Activated CD4-positive, alpha-beta T cell treated with anti-CD3 and anti-CD28 coated beads, Interleukin-2, amount 50 U/mL, for 48 hours (primary cell): ENCODE measurements at places on chromosomes 12 and 14.

- no peak for DNase-seq
Measured at GRCh38 chr12:110733900-110734299, 8.8 kb downstream of the PPP1CC start.

GRCh38 chr12:95623554-95624170 is 72.4 kb upstream of the USP44 start:
- peak; percentile 36 for DNase-seq

DNA sequence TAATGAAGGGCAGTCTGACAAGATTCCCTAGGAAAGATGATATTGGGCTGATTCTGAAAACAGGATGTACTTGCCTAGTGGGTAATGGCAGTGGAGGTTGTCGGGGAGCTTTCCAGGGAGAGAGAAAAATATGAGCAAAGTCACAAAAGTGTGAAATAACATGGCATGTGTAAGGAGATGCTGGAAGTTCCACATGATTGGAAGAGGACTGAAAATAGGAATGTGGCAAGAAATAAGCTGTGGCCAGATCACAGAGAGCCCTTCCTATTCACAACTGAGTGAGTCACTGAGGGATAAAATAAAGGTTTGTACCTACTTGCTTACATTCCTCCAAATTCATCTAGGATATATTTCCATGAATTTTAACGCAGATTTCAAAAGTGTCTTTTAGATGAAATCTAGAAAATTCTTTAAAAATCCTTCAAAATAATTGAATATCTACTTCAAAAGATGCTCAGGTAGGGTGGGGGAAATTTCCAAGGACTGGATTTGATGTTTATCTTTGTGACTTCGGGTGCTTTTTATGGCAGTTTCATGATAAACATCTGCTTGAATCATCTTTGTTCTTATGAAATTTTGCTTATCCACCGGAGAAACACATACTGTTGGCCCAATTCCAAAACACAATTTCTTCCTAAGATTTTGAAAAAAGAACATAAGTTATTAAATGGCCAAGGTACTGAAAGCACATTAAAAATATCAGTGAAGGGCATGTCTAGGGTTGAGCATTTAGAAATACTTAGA is 36.3 kb upstream of the SLC2A13 start:
- no peak for DNase-seq

DNA sequence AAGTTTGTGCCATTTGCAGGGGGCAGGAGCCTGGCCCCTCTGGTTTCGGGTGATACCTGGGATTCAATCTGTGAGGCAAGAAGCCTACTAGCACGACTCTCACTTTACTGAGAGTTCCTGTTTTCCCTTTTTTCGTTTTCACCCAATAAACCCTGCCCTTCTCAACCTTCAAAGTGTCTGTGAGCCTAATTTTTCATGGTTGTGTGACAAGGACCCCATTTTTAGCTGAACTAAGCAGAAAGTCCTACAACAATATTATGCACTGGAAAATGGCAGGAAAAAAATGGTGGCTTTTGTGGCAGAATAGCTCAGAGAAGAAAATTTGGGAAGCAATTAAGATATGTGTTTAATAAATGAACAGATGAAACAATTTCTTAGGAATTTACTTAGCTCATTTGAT is 432.1 kb downstream of the C12orf50 start:
- DNase-seq = no peak

GRCh38 chr12:15201056-15201455 is 20.2 kb downstream of the RERG start:
- no peak for DNase-seq

GRCh38 chr12:32896432-32897280 is at the start of gene PKP2:
PKP2 (minus strand) TSS chr12:32896777; CDS start chr12:32896731, 46 bp downstream.
- DNase-seq = peak; percentile 12

DNA sequence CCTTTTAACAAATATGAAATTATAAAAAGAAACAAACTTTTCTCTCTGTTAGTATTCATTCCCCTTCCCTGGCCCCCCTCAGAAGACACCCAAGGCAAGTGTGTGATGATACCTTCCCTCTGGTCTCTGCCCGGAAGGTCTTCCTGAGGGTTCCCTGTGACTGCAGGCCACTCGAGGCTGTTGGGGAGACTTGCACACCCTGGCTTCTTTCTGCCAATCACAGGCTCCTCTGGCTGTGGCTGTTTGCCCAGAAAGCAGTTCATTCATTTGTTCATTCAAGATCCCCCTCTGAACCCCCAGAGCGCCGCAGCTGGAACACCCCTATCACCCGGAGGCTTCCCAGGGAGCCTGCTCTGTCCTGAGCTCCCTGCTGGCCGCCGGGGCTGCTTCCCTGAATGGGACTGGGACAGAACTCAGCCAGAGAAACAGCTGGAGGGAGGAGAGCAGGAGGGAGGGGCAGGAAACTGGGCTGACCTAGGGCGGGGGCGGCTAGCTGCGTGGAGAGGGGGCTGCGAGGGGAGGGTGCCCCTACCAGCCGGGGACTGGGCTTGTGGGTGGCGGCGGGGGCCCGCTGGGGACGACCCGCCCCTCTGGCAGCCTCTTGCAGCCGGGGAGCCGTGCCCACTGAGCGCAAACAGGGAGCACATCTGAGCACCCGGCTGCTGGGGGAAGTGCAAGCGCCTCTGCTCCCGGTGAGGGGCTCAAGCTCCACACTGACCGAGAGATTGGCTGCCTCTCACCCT is at the start of gene CMKLR1:
CMKLR1 (minus strand) TSS at position 397 of the 743 bp plus-strand sequence. CDS start 45,720 bp downstream, outside the sequence.
- DNase-seq = no peak

GRCh38 chr14:77615361-77616132 is 890 bp downstream of the SPTLC2 start:
- DNase-seq = peak; percentile 14

DNA sequence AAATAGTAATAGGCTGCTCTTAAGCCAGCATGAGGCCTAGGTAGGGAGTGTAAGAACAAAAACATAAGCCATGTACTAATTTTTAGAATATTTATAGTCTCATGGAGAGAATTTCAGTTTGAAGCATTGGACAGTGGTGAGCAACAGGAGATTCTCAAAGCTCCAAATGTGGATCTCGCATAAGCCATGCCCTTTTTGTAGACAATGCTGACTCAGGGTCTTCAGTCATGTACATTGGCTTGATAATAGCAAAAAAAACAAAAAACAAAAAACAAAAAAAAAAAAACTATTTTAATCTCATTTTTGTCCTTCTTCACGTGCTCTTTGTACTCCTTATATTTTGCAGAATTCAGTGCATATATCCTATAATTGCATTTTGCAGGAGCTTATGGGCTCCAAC is 402.9 kb downstream of the TMTC2 start:
- no peak for DNase-seq

DNA sequence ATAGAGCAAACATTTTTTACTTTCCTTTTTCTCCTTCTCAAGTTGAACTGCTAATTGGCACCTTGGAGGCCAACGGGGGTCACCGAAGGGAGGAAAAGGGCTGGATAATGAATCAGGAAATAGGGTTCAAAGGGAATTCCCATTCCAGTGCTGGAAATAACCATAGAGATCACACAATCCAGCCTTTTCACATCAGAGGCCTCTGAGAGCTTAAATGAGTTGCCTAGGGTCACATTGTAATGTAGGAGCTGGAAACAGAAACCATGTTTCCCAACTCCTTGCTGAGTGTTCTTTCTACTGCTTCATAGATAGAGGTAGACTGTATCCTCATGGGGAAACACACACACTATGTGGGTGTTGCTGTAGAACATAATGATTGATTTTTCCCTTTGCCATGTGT is 60.6 kb upstream of the DDHD1 start:
- DNase-seq = no peak

DNA sequence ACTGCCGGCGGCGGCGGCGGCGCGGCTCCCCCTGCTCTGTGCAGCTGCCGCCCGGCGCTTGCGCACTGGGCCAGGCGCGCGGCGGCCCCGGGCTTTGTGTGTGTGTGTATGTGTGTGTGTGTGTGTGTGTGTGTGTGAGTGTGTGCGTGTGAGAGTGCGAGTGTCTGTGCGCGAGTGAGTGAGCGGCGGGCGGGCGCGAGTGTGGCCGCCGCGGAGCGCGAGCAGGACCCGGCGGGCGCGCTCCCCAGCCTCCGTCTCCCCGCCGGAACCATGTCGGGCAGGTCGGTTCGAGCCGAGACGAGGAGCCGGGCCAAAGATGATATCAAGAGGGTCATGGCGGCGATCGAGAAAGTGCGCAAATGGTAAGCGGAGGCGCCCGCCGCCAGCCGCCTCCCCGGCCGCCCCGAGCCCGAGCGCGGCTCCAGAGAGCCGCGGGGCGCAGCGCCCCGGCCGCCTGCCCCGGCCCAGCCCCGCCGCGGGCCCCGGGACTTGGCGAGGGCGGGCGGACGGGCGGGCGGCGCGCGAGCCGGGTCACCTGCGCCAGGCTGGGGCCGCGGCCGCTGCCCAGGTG is at the start of gene BCL7A:
BCL7A (plus strand) TSS at position 63 of the 571 bp plus-strand sequence; CDS start at position 271, 208 bp downstream.
- DNase-seq = peak; percentile 62

- peak; percentile 67 for DNase-seq
Measured at GRCh38 chr14:103629503-103630121, 601 bp downstream of the KLC1 start.

DNA sequence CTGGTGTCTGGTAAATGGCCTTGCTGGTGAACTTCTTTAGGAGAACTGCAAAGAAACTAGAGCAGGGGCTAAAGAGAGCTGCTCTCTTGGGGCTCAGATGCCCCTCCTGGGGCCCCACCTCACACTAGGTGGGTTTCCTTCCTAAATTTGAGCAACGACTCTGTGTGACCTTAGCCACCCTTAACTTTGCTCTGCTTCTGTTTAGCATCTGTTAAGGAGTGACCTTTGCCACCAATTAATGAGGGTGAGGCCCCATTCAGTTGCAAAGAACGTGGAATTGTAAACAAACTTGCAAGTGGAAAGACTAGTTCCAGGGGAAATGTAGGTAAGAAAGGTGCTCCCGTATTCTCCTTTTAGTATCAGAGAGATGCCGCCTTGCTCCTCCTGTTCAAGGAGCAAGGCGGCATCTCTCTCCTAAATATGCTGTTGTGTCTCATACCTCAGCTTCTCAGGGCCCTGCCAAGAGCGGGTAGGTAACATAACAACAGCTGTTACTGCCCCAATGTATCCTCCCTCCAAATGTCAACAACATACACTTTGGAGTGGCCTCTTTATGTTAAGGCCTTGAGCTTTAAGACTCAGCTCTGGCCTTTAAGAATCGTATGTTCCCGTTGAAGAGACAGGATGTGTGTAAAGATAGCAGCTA is 77.6 kb upstream of the FUT8 start:
- DNase-seq = no peak

DNA sequence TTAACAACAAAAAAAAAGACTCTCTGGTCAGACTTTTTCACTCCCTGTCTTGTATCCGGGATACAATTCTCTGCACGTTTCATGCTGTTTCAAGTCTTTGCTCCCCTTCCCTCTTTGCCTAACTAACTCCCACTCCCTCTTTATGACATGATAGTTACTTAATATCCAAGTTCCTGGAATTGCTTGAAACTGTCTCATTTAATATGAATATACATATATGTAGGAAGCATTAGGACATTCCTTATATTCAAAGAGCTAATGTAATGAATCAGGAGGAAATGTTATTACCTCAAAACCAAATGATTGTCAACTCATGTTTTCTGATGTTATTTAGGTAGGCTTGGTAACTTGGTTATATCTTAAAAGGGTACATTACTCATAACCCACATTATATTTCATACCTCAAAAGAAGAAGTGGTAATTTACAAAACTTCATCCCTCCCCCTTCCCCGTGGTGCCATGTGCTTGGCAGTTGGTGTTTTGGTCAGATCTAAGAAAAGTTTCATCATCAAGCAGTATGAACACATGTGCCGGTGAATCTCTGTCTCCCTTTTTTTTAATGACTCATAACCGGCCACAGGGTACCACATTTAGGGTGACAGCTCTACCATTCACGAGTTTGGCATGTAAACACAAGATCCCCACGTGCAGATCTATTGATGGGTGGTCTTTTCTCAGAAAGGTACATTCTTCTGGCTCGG is 56.5 kb downstream of the HCAR2 start:
- DNase-seq = peak; percentile 46

DNA sequence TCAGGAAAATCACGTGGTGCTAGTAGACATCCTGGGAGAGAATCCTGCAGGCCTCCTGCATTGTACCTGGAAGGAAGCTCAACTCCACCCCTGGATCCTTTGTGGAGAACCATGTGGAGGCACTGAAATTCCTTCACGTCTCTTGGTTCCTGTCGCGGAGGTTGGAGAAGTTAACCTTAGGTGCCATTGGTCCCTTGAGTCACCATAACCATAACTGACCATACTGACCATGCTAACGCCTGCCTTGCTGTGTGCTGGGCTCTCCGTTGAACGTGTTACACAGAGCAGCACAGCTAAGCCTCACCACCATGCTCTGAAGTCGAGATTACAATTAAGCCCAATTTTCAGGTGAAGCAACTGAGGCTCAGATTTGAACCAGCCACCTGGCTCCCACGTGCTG is 18.6 kb downstream of the C14orf132 start:
- no peak for DNase-seq

DNA sequence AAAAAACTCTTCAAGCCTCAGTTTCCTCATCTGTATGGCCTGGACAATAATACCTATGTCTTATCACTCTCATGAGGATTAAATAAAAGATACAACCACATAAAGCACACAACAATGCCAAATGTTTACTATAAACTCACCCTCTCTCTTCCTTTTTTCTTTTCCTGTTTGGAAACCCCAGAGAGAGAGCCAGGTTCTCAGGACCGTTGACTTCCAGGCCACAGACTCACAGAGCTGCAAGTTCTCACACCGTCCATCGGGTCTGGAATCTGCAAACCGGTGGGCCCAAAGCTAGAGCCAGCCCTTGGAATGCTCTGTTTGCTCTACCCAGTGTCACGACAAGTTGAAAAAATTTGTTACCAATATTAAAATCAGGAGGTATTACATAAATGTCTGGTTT is 4.6 kb upstream of the CD4 start:
- DNase-seq = no peak

DNA sequence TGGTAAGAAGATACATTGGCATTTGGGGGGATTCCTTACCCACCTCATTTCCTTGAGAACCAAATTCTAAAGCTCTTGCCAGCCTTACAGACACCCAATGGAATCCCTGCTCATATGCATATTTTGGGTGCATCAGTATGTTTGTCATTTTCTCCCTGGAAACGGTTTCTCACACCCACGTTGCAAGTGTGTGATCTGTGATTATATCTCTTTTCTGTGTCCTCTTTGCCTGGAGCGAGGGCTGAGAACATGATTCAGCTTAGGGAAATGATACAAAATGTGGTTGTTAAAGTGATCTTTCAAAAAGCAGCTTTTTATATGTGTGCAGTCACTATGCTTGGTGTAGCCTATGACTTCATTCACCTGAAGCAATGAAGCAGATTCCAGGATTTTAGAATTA is 52.0 kb downstream of the KCNMB4 start:
- peak; percentile 4 for DNase-seq

DNA sequence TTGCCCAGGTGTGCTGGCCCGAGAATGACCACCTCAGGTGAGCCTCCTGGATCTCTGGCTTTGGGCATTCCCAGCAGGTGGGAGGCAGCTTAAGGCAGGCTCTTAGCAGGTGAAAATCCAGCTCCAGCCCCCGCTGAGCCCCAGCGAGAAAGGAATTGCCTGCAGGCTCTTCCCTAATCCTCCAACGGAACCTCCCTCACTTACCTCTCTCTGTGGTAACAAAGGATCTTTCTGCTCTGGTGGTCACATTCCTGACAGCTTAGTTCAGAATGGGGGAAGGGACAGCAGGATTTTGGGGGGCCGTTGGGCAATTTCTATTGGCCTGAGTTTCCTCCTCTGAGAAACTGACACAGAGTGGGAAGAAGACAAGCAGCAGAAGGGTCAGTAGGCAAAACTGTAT is 116.0 kb upstream of the LHX5 start:
- DNase-seq = no peak
